ENCODE measurements at places on chromosomes 3 and 15.

DNA sequence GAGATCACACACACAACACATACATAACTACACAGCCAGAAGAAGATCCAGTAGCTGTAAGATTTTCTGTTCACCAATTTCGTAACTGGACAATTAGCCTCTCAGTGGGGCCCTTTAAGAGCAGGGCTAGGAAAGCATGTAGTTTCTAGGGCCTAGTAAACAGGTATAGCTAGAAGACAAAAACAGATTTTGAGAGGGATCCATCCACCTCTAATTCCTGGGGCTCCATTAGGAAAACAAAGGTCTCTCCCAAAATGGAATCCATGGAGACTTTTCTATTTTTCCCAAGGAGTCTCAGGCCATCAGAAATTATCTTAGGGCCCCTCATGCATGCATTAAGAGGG, 10.5 kb downstream of the KIF15 start:
- DNase-seq: no peak

GRCh38 chr3:195820901-195821300, 9.2 kb upstream of the MUC4 start:
- no peak for DNase-seq

DNA sequence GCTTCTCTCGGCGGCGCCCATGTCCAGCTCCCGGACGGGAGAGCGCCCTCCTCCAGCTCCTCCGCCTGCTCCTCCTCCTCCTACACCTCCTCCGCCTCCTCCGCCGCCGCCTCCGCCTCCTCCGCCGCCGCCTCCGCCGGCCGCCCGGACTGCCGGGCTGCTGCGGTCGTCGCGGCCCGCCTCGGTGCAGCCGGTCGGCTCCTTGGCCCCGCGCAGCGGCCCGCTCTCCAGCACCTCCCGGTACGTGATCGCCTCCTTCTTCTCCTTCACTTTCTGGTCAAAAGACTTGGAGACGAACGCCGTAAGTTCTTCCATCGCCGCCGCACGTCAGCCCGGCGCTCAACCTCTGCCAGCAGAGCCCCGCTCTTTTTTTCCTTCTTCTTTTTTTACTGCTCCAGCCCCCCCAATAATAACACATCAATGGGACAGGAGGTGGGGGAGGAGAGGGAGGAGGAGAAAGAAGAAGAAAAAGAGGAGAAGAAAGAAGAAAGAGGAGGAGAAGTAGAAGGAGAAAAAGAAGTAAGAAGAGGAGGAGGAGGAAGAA, 438 bp downstream of the SHOX2 start:
- DNase-seq: no peak

DNA sequence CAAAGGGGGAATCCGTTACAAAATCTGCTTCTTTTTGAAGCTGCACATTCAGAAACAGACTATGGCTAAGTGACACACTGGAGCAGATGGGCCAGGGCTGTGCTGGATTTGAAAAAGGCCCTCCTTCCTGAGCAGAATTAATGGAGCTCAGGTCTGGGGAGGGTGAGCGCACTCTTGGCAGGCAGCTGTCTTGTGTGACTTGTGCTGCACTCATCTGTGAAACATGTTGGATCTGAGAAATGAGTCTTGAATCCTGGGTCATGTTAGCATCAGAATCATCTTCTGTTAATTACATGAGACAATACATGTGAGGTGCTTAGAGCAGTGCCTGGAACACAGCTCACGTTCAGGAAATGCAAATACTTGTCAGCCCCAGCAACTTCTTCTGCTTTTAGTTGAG, 219.6 kb downstream of the THSD4 start:
- no peak for DNase-seq

DNA sequence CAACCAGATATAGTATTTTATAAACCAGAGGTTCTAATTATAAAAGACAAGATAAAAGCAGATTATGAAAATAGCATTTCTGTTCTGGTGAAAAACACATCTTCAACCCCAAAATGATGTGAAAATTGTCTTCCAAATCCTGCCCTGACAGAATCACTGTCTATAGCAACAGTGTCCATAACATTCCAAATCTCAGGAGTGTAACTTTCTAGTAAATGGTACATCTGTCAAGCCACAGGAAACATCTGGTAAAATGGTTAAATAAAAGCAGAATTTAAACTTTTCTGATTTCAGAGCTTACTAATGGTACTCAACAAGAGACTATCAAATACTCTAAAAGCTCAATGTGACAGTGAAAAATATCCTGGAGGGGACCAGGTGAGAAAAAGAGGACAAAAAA, 60.5 kb downstream of the VGLL4 start:
- no peak for DNase-seq

GRCh38 chr15:70236341-70237086, 138.8 kb upstream of the TLE3 start:
- no peak for DNase-seq

- DNase-seq: no peak
Measured at GRCh38 chr3:147392625-147392946, 13.8 kb downstream of the ZIC4 start.

Data from spinal cord (tissue), 10 donors.